ENCODE measurements at places on chromosomes 1 and 21.

DNA sequence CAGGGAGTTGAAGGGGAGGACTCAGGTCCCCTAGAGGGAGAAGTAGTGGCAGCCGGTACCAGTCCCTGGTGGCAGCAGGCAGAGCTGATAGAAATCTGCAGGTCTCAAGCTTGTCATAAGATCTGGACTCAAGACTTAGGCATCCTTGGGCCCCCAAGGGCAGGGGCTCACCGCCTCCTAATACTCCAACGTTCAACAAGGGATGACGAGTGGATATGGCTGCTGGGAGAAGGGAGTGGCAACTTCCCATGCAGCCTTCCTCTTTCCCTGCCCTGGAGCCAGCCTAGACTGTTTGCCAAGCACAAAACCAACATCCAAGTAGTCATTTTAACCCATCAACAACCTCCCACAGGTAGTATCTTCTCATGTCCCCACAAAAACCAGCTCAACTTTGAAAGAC is 6.9 kb downstream of the TRABD2B start:
- no peak for DNase-seq

DNA sequence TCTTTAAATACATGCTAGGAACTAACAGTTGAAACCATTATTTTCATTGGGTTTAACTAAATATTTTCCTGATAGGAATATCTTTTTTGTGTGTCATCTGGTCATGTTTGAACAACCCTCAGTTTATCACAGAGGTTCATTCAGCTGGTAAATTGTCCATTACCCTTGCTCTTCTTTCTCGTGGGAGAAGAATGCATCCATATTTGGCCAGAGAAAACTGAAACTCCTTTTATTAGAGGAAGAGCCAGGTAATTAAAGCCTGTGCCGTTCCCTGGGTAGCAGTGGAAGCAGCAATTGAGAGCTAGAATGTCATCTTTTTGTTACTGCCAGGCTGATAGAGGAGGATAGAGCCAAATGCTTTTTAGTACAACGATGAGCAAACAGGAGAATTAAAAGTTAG is 587.2 kb upstream of the ZRANB2 start:
- DNase-seq, result no peak

GRCh38 chr21:36524477-36524876 is 44.6 kb upstream of the CLDN14 start:
- DNase-seq, result no peak

DNA sequence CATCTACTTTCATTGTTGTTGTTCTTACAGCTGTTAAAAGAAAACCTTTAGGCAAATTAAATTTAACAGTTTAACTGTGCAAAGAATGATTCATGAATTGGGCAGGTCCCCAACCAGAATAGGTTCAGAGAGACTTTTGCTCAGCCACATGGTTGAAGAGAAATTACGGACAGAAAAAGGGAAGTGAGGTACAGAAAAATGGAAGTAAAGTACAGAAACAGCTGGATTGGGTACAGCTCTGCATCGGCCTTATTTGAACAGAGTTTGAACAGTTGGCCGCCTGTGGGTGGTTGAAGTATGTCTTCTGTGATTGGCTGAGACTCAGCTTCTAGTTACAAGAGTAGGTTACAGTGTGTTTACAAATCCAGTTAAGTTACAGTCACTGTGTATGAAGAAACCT is 210.1 kb downstream of the FGGY start:
- no peak for DNase-seq

DNA sequence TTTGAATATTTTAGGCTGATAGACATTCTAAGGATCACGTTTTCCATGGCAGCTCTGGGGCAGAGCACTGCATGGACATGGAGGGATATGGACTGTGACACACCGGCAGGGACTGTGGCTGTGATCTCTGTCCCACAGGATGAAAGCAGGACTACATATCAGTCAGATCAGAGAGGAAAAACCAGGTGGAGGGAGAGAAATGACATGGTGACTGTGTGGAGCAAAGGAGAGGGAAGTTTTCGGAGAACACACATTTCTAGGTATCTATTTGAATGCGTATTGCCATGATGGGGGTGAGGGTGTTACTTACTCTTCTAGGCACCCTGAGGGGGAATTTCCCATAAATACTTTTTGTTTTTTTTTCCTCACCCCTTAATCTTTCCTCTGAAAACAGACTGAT is 3.2 kb upstream of the CD1C start:
- no peak for DNase-seq

DNA sequence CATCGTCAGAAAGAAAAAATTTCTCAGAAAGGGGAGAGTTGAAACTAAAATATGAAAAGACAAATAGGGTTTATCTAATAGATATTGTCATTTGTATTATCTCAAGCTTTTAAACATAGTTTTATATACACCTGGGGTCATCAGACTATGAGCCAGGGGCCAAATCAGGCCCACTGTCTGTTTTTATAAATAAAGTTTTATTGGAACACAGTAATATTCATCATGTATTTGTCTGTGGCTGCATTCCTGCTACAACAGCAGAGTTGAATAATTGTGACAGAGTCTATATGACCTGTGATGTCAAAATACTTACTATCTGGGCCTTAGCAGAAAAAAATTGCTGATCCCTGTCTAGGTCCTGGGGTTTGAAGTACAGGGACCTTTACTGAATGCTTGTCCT is 120.5 kb upstream of the RUNX1 start:
- DNase-seq, result no peak

DNA sequence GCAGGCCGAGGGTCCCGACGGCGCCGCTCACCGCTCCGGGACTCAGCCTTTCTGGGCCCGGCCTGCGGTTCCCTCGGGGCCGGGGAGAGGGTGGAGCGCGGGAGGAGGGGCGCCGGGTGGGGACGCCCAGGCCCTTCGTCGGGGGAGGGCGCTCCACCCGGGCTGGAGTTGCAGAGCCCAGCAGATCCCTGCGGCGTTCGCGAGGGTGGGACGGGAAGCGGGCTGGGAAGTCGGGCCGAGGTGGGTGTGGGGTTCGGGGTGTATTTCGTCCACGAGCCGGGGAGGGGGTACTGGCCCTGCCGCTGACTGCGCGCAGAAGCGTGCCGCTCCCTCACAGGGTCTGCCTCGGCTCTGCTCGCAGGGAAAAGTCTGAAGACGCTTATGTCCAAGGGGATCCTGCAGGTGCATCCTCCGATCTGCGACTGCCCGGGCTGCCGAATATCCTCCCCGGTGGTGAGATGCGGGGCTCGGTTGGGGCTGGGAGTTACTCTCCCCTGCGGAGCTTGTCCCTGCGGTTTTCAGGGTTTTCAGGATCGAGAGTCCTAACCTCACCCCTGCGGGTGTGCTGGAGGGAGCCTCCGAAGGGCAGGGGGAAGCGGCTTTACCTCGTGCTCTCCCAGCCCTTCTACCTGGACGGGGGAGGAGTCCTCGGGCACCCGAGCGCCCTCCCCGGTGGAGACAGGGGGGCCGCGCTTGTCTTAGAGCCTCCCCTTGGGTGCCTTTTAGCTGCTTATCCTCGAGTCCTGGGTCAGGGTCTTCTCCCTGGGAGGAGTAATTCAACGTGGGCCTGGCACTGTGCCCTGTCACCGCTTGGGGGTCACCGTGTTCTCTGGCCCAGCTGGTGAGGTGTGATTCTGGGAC is 2.1 kb downstream of the SAMD11 start:
- no peak for DNase-seq

DNA sequence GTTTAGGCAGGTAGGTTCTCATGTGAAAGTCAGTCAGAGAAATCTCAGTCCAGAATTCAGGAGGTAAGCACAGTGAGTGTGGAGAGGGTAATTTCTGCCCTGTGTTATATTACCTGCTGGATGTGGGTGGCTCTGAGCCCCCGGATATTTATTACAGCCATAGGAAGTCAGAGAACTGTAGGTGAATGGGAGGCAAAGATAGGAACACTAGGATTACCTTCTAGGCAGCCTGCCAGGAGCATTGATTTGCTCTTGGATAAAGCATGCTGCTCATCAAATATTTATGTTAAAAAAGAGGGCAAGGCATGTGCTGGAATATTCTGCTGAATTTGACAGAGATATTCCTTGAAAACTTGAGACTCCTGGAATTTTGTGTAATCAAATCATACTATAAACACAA is 8.5 kb downstream of the GNG12 start:
- DNase-seq, result no peak

Measured in CD4-positive, alpha-beta memory T cell (primary cell).